ENCODE measurements at places on chromosomes 4 and X.

GRCh38 chr4:173025131-173025530, 143.5 kb upstream of the GALNT7 start:
- no peak for DNase-seq

DNA sequence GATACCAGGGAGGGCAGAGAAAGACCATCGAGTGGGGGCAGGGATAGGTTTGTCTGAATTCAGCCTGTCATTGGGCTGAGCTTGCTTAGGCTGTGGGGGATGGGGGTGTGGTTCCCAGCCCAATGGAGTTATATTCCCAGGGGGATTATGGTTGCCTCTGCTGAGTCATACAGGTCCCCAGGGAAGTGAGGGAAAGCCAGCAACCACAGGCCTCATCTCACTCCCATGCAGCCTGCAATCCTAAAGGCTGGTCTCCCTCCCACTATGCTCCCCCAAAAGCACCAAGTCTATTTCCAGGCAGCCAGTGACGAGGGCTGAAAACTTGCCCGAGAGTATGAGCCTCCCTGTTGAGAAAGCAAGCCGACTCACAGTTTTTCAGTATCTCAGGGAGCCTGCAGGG, 39.3 kb downstream of the AFM start:
- DNase-seq: no peak

- no peak for DNase-seq
These were observed 37.9 kb downstream of the NUDT6 start for GRCh38 chr4:122884499-122884898.

DNA sequence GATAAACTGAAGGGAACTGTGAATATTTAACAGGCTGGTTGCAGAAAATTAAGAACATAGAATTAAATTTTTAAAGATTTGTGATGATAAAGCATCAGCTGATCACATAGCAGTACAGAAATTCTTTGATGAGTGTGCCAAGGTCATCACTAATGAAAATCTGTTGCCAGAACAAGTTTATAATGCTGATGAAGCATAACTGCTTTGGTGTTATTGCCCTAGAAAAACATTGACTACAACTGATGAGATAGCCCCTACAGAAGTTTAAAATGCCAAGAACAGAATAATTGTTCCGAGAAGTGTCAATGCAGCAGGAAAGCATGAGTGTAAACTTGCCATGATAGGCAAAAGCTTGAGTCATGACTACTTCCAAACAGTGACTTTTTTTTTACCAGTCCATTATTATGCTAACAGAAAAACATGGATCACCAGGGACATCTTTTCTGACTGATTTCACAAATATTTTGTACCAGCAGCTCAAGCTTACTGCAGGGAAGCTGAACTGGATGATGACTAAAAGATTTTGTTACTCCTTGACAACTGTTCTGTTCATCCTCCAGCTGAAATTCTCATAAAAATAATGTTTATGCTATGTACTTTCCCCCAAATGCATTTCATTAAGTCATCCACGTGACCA, 1136.6 kb downstream of the FAT4 start:
- no peak for DNase-seq
